ENCODE measurements at places on chromosomes 6 and 20.

GRCh38 chr6:10136636-10137035, 278.2 kb downstream of the TFAP2A start:
- no peak for DNase-seq

GRCh38 chr20:13396826-13397225, 175.8 kb downstream of the ISM1 start:
- no peak for DNase-seq

- DNase-seq = no peak
Observed at GRCh38 chr6:36657271-36657670, 21.2 kb upstream of the CDKN1A start.

- no peak for DNase-seq
Observed at GRCh38 chr6:139296927-139297326, 5.1 kb upstream of the TXLNB start.

DNA sequence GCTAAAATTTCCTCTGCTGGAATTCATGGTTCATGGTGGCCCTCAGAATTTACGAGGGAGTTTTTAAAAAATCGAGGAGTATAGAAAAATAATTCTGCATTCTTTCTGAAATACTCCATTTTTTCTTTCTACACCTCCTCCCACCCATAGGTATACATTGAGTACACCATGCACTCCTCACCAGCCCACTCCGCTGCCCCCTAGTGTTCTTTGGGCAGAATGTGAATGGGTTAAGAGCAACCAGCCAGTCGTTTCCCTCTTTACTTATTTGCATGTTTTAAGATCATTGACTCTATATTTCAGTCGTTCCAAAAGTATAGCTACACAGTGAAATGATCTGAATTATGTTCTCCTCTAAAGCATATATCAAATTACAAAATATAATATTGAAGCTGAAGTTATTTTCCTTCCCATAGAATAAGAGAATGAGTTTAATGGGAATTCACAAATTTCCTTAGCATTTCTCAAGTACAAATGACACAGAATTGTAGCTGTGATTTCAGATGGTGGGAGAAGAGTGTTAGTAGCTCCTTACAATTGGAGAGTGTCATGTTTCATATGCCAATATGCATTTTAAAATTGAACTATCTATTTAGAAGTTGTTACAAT, 977.7 kb upstream of the SLC35B3 start:
- DNase-seq = peak; percentile 54

DNA sequence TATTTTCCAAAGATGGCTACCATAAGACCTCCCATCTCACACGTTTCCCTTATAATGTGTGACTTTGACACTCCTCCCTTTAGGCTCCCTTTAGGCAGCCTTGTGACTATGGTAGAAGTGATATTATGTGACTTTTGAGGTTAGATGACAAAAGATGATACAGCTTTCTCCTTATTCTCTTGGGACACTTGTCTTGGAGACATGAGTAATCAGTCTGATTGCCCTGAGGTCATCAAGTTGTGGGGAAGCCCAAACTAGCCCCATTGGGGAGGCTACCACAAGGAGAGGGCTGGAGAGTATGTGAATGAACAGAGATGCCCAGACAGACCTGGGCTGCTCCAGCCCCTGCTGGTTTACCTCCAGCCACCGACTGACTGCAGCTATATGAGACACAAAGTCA, 10.6 kb upstream of the DLK2 start:
- no peak for DNase-seq

GRCh38 chr20:50673466-50674137, 17.7 kb downstream of the RIPOR3 start:
- no peak for DNase-seq

- no peak for DNase-seq
Observed at GRCh38 chr20:19699180-19699971, 58.7 kb upstream of the RIN2 start.

GRCh38 chr20:21832442-21833385, 127.2 kb downstream of the PAX1 start:
- DNase-seq = no peak

DNA sequence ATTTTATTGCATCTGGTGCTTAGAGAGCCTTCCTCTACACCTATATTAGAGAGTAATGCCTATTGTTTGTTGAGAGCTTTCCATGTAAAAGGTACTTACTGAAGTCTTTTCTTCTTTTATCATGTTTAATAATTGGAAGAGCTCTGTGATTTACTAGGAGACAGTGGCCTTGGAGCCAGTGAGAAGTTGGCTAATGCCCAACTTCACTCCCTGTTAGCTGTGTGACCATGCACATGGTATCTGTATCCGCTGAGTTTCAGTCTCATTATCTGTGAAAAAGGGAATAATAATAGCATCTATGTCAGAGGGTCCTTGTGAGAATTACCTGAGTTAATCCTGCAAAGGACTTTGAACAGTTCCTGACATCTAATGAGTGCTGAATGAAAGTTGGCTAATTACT, 105.0 kb downstream of the CD109 start:
- DNase-seq = no peak

DNA sequence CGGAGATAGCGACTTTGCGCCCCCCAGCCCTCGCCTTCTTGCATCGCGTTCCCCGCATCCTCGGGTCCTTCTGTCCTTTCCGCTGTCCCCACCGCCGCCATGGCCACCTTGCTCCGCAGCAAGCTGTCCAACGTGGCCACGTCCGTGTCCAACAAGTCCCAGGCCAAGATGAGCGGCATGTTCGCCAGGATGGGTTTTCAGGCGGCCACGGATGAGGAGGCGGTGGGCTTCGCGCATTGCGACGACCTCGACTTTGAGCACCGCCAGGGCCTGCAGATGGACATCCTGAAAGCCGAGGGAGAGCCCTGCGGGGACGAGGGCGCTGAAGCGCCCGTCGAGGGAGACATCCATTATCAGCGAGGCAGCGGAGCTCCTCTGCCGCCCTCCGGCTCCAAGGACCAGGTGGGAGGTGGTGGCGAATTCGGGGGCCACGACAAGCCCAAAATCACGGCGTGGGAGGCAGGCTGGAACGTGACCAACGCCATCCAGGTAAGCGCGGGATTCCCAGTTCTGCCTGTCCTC, 401 bp downstream of the SLC32A1 start:
- DNase-seq = no peak

DNA sequence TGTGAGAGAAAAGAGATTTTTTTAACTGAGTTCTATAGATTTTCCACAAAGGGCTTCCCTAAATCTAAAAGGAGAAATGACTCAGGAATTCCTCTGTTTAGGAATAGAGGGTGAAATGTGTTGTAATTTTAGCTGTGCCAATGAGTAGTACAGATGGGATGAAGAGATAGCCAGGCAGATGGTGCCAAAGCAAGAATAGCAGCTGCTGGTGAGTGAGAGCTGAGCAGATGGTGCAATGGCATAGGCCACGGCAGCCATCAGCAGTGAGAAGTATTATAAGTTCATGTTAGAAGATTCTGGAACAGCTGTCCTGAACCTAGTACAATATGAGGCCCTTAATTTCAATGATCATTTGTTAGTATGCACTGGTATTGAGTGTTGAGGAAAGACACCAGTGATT, 40.2 kb upstream of the CRISP1 start:
- DNase-seq = no peak

DNA sequence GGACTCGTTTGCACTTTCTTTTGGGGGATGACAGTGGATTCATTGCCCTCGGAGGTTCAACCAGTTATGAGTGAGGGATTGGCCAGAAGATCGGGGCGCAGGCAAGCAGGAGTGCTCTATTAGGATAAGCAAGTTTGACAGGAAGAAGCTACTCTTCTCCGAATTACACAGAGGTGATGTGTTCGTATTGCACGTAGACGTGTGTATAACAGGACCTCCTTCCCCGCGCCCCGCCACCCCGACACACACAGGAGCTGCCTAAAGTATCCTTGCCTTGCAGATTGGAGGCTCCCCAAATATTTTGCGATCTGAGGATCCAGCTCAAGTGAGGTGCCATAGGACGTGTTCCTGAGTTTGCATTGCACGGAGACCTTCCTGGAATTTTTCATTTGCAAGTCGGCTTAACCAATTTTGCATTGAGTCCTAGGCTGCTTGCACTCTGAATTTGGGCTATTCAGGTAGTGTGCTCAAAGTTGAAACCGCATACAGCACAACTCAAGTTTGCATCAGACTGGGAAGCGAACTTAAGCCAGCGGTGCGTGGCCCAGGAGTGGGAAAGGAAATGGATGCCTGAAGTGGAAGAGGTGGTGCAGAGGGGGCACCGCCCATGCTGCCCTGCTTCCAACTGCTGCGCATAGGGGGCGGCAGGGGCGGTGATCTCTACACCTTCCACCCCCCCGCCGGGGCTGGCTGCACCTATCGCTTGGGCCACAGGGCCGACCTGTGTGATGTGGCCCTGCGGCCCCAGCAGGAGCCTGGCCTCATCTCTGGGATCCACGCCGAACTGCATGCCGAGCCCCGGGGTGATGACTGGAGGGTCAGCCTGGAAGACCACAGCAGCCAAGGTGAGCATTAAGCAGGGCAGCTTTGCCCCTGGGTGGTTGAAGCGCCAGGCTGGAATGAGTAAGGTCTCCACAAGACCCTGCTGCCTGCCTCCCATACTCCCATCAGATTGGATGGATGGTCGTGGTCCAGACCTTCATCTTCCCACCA, 770 bp downstream of the TCF19 start:
- peak; percentile 63 for DNase-seq

- DNase-seq = no peak
Observed at GRCh38 chr20:54389596-54390280, 85.7 kb upstream of the DOK5 start.

GRCh38 chr6:117397536-117398227, 28.1 kb downstream of the ROS1 start:
- DNase-seq = no peak

DNA sequence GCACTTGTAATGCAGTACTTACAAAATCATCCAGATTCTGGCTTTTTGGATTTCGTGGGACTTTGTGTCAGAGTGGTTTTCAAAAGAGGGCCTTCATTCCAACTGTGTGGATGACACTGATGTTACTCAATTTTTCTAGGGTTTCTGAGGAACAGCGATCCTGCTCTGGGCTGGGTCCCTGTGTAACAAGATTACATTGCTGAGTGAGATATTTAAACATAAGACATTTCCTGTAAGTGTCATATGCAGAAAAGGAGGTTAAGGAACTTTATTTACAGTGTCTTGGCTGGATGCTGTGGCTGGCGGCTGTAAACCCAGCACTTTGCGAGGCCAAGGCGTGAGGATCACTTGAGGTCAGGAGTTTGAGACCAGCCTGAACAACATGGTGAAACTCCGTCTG, 6.7 kb downstream of the ZFAND3 start:
- DNase-seq = no peak

DNA sequence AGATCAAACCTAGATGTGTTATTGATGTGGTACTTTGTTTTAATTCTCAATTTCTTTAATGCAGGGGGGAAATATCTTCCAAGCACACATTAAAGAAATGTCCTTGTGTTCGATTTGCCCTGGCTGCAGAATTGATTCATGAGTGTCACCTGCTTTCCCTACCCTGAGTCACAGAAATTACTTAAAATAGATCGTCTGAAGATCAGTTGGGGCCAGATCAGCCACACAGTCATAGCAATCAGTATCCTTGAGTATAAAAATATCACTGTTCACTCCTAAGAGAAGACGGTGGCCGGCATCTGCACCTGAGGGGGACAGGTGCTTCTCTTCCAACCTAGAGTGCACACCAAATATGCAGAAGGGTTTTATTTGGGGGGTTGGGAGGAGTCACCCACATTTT, 115.2 kb upstream of the RIN2 start:
- DNase-seq = no peak

- DNase-seq = no peak
Observed at GRCh38 chr20:52294106-52294628, 102.6 kb upstream of the ZFP64 start.

- DNase-seq = no peak
Observed at GRCh38 chr6:85464260-85464644, 14.4 kb downstream of the NT5E start.

- DNase-seq = peak; percentile 79
Observed at GRCh38 chr6:152160346-152160745, 352.9 kb downstream of the ESR1 start.

DNA sequence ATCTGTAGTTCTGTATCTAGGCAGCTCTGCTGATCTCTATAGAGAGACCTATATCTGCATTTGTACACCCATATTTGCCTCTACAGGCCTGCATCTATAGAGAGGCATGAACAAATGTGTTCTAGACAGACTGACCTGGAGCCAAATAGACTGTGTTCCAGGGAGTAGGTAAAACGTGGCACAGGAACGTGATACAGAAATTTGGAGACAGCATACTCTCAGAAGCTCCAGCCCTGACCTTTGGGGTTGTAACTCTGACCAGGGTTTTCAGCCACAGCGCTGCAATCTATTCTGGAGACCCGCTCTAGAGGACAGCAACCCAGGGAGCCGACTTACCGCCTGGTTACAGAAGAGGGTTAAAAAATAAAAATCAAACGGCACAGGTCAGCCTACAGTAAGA, 983 bp downstream of the RBBP9 start:
- peak; percentile 47 for DNase-seq

DNA sequence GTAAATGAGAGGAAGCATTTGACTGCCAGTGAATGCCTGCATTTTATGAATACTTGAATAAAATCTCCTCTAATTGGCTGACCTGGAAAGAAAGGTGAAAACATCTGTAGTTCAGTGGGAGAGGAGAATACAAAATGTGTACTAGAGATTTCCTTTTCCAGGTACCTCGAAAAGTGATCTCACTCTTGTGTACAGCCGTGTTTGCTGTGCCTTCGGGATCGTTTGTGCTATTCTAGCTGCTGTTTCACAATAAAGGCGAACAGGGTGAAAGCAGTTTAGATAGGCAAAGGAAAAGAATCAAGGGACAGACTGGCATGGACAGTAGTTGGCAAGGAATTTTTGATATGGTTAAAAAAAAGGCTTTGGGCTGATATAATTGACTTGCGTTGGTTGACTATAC, 112.3 kb downstream of the ARID1B start:
- DNase-seq = no peak

- DNase-seq = no peak
Observed at GRCh38 chr6:170448317-170448716, 104.8 kb downstream of the PSMB1 start.

GRCh38 chr20:25637247-25637646, 13.4 kb upstream of the NANP start:
- DNase-seq = no peak

- DNase-seq = no peak
Observed at GRCh38 chr6:137829641-137830083, 37.4 kb upstream of the TNFAIP3 start.

DNA sequence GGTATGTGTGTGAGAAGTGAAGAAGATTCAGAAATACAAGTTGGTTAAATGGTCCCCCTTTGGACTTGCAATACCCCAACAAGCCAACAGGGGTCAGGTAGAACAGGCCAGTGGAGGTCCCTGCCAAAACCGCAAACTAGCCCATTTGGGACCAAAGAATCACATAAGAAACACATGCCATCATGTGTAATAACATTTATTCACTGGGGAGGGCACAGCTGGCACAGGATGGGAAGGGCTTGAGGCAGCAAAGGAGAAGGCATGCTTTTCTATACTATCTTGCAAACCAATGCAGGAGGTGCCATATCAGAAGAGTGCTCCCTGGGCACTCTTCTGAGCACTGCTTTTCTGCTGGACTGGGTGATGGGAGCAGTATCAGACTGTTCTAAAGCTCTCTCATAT, 116.1 kb upstream of the TRAF3IP2 start:
- peak; percentile 76 for DNase-seq

GRCh38 chr20:48983423-48984400, 62.2 kb downstream of the ARFGEF2 start:
- DNase-seq = no peak

- DNase-seq = no peak
Observed at GRCh38 chr6:123420512-123420911, 216.2 kb downstream of the TRDN start.

Data from GM12865 (cell line).